ENCODE measurements at places on chromosomes 3 and 15.
A peak's percentile ranks its signal among the peaks of the same experiment; 100 is the strongest.

DNA sequence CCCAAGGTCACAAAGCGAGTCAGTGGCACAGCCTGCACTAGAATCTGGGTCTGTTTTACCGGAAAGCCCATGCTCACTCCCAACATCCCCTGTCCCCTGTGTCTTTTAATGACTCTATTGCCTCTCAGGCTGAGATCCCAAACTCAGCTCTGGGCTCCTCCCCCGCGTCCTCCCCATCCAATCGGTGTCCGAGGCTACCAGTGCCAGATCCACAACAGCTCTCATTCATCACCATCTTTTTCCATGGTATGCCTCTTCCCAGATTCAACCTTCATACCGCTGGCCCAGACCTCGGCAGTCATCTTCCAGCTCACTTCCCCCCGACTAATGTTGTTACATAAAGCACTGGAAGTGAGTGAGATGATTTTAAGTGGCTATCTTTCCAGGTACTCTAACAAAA lies 16.1 kb upstream of the KY start:
- DNase-seq, result no peak

GRCh38 chr15:34109797-34110663 lies 8.1 kb downstream of the PGBD4 start:
- DNase-seq, result no peak

- no peak for DNase-seq
Observed at GRCh38 chr15:67335534-67336222, 81.1 kb downstream of the IQCH start.

GRCh38 chr3:124281453-124282316 lies 289.8 kb upstream of the ROPN1 start:
- DNase-seq, result no peak

- no peak for DNase-seq
Observed at GRCh38 chr15:79973456-79974195, 2.6 kb upstream of the BCL2A1 start.

- DNase-seq, result no peak
Observed at GRCh38 chr3:65371053-65371452, 667.7 kb downstream of the MAGI1 start.

- DNase-seq, result peak; percentile 56
Observed at GRCh38 chr3:45966371-45966791, 23.1 kb downstream of the CXCR6 start.

DNA sequence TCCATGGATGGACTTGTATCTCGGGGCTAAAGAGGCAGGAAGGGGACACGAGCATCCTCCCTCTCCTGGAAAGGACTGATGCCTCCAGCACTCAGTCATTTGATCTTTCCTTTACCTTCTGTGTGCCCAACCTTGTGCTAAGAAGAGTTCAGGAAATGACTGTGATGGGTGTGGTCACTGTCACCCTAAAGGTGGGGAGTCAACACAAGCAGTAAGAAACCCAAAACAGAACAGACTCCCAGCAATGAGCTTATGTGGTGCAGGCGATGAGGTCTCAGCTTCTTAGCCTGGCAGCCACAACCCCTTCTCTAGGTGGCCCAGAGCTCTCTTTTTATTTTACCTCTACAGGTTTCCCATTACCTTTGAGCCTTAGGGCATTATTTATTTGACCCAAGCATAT lies 3.8 kb downstream of the MPI start:
- DNase-seq, result no peak

- DNase-seq, result peak; percentile 19
Observed at GRCh38 chr3:103657756-103658155, 1222.9 kb downstream of the ZPLD1 start.

DNA sequence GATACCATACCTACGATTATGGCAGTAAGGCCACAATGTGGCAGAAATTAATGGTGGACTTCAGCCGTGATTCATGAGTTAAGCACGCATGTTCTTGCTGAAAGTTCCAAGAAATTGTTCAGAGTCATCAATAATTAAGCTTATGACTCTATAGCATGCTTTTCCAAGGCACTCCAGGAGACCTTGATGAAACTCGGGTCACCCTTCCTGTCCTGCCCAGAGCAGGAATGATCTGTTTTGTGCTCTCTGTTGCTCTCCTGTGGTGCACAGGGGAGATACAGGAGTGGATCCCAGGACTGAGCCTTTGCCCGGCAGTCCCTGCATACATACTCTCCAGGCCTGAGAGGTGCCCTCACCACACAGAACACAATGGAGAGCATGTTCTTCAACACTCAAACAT lies 141.6 kb upstream of the SLC2A2 start:
- DNase-seq, result no peak

DNA sequence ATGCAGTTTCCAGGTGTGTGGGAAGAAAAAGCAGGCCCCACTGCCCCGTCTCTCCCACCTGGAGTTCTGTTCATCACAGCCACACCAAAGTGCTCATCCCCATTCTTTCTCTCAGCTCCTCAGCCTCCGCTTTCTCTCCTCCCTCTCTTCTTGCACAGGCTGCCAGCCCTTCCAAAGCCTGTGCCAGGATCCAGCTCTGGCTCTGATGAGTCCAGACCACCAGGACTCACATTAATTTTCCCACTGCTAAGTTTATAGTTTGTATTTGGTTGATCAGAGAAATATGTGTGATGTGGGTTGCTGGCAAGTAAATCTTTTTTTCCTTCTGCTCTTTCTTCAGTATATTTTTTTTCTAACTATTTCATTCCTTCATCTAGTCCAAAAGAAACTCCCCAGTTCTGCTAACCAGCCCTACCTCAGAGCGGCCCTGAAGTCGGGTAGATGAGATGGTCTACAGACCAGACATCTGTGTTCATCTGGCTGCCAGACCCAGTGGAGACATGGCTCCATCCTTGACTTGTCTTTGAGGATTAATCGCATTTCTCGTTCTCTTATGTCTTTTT lies 49.8 kb downstream of the BOC start:
- DNase-seq, result peak; percentile 89

GRCh38 chr15:35142578-35142977 lies 57.5 kb upstream of the NANOGP8 start:
- no peak for DNase-seq

GRCh38 chr3:156443079-156443478 lies 111.8 kb downstream of the SSR3 start:
- DNase-seq, result no peak

DNA sequence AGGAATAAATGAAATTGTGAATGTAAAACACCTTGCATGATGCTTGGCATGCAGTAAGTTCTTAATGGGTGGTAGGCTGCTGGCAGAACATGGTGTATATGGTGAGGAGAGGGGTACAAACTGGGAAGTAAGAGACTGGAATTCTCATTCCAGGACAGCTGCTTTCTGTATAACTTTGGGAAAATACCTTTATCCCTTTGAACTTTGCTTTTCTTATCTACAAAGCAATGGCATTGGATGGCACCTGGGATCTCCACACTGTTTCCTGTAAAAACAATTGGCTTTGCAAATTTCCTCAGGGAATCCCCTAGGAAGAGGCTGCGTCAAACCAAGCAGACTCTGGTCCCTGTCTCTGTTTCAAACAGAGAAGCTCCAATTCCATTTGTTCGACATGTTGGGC lies 100.7 kb upstream of the SLC4A7 start:
- DNase-seq, result no peak

- peak; percentile 78 for DNase-seq
Observed at GRCh38 chr3:57078635-57079473, 18.4 kb downstream of the SPATA12 start.

GRCh38 chr15:85479071-85479647 lies 98.8 kb downstream of the AKAP13 start:
- DNase-seq, result peak; percentile 23

GRCh38 chr3:141275032-141275422 lies 43.4 kb downstream of the PXYLP1 start:
- DNase-seq, result no peak

- no peak for DNase-seq
Observed at GRCh38 chr3:32886296-32886695, 65.1 kb upstream of the CCR4 start.

DNA sequence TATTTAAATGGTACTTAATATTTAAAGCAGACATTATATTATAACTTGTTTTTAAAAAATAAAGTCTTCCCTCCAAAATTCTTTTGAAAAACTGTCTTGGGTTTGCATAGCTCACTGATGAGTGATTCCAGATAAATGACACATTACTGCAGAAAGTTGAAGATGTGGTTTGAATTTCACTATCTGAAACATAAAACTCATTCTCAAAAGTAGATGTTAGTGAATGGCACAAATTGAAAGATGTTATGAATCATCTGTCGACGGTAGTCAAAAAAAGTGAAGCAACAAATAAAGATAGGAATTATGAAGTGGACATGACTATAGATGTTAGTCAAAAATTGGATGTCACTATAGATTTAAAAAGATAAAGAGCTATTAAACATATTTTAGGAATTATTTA lies 280.5 kb downstream of the GAP43 start:
- DNase-seq, result no peak

GRCh38 chr3:71117572-71118247 lies 465.8 kb downstream of the FOXP1 start:
- DNase-seq, result no peak

- no peak for DNase-seq
Observed at GRCh38 chr15:70159001-70159712, 61.4 kb upstream of the TLE3 start.

DNA sequence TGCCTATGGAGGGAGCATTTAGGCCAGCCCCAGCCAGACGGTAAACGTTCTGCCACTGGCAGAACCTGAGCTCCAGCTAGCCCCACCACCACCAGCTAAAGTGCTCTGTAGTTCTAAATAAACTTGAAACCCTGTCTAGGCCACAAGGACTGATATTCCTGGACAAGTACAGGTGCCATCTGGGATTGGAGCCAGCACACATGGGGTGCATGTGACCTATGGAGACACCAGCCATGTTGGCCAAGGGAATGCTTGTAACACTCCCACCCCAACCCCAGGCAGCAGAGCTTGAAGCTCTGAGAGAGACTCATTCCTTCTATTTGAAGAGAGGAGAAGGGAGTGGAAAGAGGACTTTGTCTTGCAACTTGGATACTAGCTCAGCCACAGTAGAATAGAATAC lies 284.5 kb upstream of the DCBLD2 start:
- no peak for DNase-seq

DNA sequence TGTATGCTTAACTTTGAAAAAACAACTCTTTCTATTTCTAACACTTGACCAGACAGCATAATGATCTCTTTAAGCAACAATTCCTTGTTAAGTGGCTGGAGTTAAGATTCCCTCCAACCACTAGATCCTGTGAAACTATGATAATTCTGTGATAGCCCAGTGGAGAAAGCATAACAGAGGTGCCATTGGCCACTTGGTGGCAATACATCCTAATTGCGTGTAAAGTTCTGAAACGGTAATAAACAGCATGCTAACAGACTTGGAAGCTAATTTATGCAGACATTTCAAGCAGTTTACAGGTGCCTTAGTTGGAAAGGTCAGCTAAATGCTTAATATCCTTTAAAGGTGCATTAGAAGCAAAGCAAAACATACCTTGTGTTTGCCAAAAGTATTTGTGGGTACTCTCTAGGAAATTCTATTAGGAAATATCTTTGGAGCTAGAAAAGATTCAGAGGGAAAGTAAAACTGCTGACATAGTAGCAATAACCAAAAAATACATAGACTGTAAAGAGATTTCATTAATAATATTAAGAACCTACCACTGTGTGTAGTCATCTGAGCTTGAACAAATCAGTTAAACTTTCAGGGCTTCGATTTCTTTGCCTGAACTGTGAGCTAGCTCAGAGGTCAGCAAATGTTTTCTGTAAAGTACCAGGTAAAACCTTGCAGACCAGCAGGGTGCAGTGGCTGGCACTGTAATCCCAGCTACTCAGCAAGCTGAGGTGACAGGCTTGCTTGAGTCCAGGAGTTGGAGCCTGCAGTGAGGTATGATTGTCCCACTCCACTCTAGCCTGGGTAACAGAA lies 19.0 kb upstream of the CSTA start:
- DNase-seq, result no peak

GRCh38 chr3:22612927-22613326 lies 590.2 kb upstream of the UBE2E2 start:
- DNase-seq, result no peak

DNA sequence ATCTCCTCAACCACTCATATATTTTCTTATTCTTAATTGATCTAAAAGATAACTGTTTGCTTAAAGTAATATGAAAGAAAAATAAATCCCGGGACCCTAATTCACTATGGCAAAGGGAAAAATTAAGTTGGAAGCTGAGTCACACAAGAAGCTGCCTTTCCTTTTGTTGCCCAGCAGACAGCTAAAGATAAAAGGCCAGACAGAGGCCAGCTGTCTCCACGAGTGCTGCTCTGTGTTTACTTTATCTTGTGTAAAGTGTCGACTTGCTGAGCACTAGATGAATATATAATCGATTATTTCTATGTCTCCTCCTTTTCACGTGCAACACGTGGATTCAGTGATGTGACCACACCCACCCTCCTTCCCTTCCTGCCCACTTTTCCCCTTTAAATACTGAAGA lies 52.8 kb upstream of the NSMCE3 start:
- no peak for DNase-seq

DNA sequence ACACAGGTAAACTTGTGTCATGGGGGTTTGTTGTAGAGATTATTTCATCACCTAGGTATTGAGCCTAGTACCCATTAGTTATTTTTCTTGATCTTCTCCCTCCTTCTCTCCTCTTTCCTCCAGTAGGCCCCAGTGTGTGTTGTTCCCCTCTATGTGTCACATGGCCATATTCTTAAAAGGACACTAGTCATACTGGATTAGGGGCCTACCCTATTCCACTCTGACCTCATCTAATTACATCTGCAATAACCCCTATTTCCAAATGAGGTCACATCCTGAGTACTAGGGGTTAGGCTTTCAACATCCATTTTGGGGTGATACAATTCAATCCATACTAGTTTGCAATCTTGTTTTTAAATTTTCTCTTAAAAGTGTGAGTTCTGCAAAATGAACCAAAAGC lies 142.8 kb downstream of the IMPG2 start:
- no peak for DNase-seq

DNA sequence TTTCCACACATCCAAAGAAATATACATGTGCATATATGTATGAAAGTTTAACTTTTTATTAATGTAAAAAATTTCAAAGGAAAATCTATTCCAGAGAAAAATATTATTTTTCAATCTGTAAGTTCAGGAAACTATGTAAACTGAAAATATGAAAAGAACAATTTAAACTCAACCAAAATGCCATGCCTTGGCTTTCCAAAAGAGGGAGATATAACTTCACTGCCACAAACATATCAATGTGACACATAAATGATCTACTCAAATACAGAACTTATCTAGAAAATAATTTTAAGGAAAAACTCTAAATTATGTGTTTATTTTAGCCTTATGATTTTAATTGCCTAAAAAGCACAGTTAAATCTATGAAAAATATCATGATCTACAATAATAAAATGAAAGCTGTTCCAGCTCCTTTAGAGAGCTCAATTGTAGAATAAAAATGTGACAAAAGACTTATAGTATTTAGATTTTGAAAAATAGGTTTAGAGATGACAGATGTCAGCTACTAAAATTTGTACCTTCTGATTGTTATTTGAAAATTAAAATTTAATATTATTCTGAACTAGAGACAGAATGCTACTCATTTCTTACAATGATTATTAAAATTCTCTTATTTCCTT lies 94.8 kb downstream of the GBE1 start:
- DNase-seq, result no peak

GRCh38 chr3:185680231-185680630 lies 94.1 kb downstream of the SENP2 start:
- DNase-seq, result no peak

GRCh38 chr3:69005071-69005790 lies 8.3 kb downstream of the EOGT start:
- DNase-seq, result no peak
